Skin of body (tissue), 3 donors: ENCODE measurements at places on chromosomes 16 and 17. TPM values are rescaled to one million over a fixed set of nuclear protein-coding genes. Genes with fewer than 3 reads are reported as not detected.

The TSNAXIP1 gene
- total RNA-seq, result 0.59 TPM

The IKZF3 gene
- 0.39 TPM for total RNA-seq

DNA sequence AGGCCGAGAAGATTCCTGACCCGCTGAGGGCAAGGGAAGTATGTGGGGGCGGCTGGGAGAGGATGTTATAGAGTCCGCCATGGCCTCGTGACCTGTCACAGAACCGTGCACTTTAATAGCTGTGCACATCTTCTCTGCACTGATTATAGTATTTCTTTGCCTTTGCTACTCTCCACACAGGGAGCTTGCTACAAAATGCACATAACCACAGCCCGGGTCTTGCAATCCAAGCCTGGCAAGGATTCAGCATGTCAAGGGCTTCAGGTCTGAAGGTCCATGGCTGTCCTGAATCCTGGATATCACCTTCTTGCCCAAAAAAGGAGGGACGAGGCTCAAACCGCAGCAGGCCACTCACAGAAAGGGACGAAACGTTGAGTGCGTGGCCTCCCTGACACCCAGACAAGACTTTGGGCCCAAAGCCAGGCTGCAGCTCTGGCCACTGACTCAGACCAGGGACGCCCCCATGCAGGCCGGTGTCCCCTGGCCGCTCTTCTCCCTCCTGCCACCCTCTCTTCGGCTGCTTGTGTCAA lies 43.7 kb downstream of the USP22 start:
- DNase-seq, result no peak

- peak; percentile 26 for DNase-seq
Measured at GRCh38 chr17:1039511-1040215, 42.7 kb downstream of the TIMM22 start.

- no peak for DNase-seq
Measured at GRCh38 chr17:82339634-82340580, 6.3 kb upstream of the SECTM1 start.

DNA sequence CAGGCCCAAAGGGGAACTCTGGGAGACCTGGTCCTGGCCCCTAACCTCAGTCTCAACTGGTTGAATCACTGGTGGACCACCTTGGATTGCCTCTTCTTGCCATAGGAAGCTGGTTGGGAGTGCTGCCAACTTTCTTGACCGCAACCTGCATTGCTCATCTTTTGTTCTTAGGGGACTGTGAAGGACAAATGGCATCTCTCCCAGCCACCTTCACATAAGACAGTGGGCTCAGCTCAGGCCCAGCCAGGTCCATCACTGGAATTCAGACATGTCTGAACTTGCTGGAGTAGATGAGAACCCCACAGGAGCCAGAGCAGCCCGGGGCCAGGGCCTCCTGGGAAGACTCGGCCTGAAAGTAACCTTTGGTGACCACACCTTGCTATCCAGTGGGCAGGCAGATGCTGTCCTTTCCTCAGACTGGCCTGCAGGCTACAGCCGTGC lies 18.8 kb downstream of the ADORA2B start:
- no peak for DNase-seq

DNA sequence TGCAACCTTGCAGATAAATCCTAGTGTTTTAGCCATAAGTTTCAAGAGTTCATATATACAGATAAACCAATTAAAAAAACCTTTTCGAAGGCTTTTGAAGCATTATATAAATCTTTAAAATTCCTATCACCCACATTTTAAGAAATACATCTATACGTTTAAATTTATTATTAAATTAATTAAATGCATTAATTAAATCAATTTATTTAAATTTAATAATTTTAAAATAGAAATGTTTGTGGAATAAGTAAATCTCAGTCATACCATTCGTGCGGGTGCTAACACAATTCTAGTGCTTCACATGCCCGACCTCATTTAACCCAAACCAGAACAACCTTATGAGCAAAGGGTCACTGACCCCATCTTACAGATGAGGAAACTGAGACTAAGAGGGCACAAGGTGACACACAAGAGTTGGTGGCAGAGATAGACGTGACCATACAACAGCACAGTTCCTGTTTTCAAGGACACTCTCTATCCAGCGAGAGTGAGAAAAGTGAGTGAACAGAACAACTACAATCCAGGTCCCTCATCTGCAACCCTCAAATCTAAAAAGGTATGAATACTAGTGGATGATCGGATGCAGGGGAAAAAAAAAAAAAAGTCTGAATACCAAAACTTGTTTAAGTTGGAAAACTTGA lies 1.4 kb downstream of the NSMCE1 start:
- no peak for DNase-seq

DNA sequence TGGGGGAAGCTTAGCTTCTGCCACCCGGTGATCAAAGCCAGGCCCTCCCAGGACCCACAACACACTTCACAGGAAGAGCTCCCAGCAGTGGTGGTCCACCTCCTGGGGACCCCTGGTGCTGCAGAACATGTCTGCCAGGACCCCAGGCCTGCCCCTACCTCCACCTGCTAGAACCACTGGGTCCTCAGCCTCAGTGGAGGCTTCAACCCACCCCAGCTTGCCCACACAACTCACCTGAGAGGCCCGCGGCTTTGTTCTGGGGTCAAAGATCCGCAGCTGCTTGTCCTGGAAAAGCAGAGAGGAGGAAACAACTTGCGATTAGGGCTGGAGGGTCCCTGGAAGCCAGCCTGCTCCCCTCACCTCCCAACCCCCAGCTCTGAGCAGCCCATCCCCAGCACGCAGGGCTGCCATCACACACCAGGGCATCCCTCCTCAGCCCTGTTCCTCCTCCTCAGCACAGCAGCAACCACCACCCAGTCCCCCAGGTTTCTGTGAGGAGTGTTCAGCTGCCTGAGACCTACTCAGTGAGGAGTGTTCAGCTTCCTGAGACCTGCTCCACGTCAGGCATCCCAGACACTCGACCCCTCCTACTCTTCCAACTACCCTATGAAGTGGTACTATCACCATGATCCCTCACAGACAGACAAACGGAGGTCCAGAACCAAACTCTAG lies 21.2 kb downstream of the CORO7 start:
- no peak for DNase-seq

- no peak for DNase-seq
Measured at GRCh38 chr17:58788199-58788598, 32.5 kb downstream of the PPM1E start.

DNA sequence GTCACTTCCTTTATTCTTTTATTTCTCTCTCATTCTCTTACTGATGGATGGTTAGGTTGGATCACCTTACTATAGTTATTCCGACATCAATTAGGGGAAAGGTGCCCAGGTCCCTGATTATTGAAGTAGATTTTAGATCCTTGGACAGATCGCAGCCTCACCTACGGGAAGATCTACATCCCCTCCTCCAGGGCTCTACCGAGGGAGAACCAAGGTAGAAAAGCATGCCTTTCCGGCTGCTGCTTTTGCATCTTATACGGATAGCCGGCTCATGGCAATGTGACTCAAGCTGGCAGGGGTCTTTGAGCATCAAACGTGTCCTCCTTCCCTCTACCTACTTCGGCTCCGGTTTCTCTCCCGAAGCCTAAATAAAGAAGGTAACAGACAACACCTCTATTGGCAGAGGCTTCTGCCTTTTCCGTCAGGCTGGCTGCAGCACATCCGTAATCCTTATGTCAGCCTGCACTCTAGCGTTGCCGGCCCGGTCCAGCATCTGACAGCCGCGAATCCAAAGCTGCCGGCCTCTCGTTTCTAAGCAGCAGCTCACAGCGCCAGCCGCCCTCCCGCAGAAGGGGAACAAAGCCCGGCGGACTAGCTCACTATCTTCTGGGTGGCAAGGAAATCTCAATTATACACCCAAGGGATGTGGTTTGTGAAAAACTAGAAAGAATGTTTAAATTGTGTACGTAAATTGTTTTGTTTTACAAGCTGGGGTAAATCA lies 46.9 kb downstream of the IRX6 start:
- peak; percentile 84 for DNase-seq
